ENCODE measurements at places on chromosomes 1 and 21.

GRCh38 chr1:94925561-94926125 lies 1.3 kb downstream of the CNN3 start:
- no peak for DNase-seq

DNA sequence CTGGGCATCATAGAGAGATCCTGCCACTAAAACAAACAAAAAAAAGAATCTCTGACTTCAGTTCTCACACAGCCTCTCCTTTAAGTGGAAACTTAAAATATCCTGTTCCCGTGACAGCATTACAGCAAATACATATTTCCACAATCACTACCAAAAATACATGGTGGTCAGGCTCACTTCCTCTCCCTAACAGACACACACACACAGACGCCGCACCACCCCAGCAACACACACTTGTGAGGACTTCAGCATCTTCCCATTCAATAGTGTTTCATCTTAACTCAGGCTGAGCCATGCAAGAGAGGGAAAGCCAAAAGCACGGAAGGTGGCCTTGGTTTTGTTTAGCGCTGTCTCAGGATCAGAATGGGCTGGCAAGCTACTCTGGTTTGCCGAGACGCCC lies 21.9 kb downstream of the KIAA1614 start:
- DNase-seq, result no peak

- no peak for DNase-seq
These were observed 76.5 kb upstream of the MAP10 start for GRCh38 chr1:232728507-232729263.

GRCh38 chr1:57424231-57425027 lies 569 bp upstream of the DAB1 start:
- DNase-seq, result no peak

DNA sequence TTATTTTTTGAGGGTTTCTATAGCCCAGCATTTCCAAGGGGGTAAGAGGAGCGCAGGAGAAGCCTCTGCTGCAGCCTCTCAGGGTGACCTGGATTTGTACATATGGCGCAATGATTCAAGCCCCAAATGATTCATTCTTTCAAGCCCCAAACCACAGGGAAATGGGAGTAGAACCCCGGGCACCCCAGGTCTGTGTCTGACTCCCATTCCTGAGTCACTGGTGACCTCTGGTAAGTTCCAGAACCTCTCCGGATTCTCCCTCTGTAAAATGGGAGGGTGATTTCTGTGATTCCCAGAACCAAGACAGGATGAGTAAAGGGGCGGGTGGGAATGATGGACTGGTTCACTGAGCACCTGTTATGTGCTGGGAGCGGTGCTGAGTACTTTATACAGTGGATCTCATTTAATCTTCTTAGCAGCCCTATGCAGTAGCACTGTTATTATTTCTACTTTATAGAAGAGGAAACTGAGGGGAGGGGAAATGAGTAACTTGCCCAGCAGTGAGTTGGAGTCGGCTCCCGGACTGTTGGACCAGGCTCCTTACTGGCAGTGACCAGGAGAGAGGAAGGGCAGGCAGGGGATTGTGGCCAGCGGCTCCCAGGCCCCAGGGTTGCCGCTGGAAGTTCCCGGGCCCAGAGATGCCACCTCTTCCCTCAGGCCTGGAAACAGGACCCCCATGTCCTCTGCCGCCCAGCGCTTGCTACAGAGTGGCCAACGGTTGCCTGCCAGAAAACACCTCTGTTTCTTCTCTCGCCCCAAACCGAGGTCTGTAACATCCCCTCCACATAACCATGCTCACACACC lies 20.3 kb upstream of the SLC26A9 start:
- no peak for DNase-seq

DNA sequence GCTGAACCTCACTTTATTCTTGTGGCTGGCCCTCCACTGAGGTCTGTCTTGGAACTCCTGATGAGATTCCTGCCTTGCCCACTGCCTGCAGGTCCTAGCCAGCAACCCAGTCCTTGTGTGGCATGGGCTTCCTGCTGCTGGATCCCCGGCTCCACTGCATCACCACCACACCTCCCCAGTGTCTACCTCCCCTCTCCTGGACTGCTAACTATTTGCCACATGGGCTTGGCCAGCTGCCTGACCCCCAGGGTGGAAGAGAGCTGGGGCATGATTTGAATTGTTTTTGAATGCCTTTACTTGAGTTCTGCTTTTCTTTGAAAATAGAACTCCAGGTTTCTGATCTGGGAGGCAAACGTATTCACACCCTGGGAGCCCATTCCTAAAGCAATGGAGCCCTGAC lies 41.2 kb downstream of the SPAG17 start:
- no peak for DNase-seq

DNA sequence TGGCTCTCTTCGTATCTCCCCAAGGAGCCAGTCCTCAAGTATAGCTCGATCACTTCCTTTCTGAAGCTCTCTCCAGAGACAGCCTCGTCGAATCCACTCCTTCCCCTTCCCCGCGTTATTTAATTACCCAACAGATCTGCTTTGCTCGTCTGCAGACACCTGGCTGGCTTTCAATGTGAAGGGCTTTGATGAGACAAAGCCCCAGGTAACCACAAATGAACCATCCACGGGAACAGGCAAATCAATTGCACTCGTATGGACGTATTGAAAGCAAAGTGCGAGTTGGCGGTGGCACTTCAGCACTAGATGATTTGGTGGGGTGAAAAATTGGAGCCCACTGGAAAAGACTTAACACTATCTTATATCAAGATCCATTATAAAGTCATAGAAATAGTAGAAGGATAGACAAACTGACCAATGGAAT lies 364 bp upstream of the BCAR3 start:
- DNase-seq, result no peak

GRCh38 chr21:14318578-14318977 lies 64.4 kb downstream of the HSPA13 start:
- DNase-seq, result no peak

Data from D721Med (cell line).